ENCODE measurements at places on chromosomes 6 and 20. TPM values are rescaled to one million over a fixed set of nuclear protein-coding genes. Genes with fewer than 3 reads are reported as not detected.

The C4B gene
- total RNA-seq: 19.4 TPM

The CALHM4 gene
- not detected for total RNA-seq

DNA sequence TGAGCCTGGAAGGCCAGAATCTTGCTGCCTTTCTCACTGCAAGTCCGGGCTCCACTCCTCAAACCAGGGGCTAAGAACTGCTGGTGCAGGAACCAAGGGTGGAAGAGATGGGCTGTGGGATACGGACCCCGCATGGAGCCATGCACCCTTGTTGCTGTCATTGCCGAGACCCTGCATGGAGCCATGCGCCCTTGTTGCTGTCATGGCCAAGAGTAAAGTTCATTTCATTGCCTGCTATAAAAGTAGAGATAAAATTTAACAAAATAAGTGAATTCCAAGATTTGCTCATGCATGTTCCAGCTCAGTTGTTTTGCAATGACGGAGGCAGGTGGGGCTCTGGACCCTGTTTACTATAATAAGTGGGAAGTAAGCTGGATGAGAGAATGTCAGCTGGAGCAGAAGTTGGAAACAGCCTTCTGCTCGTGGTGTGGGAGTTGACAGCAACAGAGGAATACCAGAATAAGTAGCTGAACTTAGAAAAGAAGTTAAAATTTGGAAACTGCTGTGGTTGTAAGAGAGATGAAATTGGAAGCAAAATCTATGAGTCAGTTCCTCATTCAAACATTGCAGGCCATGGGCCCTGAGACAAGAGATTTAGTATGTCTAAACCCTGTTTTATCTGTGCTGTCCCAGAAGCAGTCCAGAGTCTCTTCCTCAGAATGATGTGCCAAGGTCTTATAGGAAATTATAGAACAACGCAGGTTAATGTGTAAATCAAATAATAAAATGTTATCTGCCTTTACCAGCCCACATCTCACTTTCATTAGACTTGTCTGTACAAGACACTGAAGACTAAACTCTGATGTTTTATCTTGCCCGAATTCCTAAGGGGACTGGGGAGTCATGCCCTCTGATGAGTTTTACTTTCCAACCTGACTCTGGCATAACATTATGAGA lies 15.8 kb upstream of the THBS2 start:
- DNase-seq: no peak

DNA sequence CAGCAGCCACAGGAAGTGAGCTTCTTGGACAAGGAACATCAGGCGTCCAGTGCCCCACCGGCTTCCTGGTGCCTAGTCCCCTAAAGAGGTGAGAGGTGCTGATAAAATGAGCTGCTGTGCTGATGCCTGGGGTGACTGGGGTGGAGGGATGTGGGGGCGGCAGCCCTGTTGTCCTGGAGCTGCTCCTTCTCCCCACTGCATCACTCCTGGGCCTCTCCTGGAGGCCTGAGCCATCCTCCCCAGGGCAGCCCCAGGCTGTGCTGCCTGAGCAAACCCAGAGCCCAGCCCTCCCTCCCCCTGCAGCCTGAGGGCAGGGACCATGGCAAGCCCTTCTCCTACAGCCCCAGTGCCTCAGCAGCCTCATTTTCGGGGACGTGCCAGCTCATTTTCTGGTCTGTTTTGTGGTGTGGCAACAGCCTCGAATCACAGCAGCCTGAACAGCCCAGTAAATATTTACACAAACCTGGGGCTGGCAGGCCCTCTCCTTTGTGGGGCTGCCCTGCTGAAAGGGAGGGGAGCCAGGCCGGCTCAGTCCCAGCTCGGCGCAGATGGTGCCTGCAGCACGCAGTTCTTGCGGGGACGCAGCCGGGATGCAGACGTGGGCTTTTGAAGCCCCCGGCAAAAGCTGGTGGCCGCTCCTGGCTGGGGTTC lies 259.9 kb downstream of the DLL1 start:
- DNase-seq: no peak

- no peak for DNase-seq
Measured at GRCh38 chr6:165675120-165675519, 12.1 kb upstream of the PDE10A start.

DNA sequence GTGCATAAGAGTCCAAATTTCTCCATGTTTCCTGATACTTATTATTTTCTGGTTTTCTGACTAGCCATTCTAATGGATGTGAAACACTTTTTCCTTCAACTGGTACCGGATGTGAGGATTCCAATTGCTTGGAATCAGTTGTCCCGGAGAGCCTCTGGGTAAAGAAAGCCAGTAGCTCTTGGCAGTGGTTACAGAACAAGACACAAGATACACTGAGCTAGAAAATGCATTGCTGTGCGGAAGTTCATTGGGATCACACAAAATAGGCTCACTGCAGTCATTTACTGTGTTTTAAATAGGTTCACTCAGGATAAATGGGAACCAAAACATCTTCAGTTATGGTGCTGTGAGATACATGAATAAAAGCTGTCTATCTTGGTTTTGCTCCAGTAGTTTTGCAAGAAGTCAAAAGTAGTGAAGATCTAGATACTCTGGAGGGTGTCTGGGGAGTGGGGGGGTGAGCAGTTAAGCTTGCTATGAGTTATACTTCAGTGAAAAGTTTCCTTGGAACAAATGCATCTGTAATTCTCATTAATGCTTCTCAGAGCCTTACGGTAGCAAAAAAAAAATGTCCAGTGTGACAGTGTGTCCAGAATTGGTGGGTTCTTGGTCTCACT lies 54.4 kb upstream of the RNF182 start:
- DNase-seq: no peak
